Fibroblast of the conjunctiva (primary cell): ENCODE measurements at places on chromosomes 2 and 18.

GRCh38 chr2:43276266-43276941 lies 50.0 kb upstream of the ZFP36L2 start:
- no peak for DNase-seq

DNA sequence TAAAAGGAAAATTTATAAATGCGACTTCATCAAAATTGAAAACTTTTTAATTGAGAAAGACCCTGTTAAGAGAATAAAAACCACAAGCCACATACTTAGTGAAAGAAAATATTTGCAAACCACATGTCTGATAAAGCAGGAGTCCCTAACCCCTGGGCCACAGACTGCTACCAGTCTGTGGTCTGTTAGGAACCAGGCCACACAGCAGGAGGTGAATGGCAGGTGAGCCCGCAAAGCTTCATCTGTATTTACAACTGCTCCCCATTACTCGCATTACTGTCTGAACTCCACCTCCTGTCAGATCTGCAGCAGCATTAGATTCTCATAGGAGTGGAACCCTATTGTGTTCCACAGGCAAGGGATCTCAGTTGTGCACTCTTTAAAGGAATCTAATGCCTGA lies 95.5 kb upstream of the CRACDL start:
- no peak for DNase-seq

- no peak for DNase-seq
Observed at GRCh38 chr2:215027779-215028178, 110.6 kb downstream of the ABCA12 start.

DNA sequence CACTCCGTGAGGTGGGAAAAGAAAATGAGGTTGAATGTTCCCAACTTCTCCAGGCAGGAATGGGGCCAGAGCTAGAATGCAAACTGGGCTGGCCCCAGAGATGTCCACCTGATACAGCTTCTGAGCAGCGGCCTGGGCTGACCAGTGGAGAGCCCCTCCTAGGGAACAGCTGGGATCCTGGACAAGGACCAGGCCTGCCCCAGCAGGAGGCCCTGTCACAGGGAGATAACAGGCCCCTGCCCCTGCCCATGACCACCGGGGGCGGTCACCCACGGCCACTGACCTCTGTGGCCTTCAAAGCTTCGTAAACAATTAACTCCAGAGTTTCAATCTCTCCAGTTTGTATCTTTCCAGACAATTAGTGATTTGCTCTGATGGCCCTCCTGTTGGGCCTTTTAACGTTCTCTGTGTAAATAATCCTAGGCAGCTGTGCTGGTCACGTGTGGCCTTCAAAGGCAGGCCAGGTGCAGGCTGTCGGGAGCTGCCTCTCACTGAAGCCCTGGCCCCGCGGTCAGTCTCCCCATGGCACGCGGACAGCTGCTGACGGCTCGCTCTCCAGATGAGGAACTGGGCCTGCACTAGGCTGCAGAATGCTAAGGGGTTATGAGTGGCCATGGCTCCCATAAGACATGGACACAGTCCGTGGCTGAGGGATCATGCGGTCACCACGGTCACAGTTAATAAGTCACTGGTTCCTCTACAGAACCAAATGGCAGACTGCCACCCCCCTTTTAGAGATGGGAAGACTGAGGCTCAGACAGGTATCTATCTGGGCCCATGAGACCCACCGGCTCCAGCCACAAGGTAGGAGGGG lies 9.2 kb downstream of the HS6ST1 start:
- DNase-seq: no peak

DNA sequence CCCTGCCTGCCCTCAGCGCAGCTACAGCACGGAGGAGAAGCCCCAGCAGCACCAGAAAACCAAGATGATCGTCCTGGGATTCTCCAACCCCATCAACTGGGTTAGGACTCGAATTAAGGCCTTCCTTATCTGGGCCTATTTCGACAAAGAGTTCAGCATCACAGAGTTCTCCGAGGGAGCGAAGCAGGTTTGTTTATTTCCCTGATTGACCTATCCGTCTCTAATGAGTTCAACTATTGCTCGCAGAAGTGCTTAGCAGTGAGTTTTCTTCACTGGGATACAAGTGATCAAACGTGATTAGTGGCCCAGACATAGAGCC lies 639 bp downstream of the MAIP1 start:
- DNase-seq: no peak

- DNase-seq: no peak
Observed at GRCh38 chr2:207950063-207950760, 75.1 kb downstream of the PLEKHM3 start.

DNA sequence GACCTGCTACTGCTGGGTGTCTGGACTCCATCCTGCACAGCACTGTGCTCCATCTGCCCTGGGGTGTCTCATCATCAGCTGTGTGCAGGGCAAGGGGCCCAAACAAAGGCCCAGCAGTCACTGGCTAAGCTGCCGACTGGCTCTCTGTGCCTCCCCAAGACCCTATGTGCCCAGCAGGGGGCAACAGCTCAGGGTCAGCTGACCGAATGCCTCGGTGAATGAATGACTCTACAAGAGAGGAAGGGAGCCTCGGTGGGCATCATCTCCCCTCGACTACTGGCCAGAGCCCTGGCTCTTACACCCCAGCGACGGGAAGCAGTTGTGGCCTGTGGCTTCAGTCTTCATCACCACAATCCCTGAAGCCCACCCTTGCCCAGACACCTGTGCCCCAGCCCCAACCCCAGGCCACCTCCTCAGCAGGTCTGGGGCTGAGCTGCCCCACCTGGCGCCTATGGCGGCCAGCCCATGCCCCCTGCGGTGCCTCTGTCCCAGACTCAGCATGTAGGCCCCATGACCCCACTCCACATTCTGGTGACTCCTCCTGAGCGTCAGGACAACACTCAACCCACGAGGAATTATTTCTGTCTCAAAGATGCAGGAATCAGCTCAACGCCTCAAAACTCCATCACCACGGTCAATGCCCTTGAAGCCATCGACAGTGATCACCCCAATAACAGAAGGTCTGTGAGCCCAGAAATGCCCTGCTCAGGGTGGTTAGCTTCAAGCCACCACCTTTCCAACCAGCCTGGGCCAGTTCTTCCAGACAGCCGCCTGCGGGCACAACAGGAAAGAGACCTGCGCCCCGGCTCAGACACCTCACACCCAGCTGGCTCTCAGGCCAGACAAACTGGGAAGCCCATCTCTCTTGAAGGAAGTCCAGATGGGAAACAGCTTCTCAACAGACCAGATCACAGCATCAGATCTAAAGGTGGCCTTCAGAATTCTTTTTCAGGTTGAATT lies 1.6 kb upstream of the GPR17 start:
- DNase-seq: no peak

DNA sequence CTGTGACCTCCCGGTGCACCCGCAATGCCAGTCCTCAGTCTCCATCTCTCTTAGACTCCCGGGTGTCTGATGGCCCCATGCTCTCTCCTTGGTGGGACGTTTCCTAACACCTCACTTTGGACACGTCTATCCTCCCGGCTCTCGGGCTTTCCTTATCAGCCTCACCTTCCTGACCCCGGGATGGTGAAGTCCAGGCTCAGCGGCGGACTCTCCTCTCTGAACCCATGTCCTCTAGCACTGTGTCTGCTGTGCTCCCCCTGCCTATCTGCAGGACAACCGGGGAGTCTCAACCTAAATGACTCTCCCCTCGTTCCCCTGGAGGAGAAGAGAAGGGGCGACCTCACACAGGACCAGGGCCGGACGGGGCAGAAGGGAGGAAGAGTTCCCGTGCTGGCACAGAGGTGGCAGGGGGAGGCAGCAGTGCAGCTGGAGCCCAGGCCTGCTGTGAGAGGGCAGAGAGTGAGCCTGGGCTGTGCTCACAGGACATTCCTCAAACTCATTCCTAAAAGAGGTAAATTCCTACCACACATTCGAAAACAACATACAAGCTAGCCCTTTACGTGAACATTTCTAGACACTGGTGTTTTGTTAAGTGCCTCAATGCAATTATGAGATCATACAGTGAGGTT lies 41.9 kb downstream of the MBP start:
- no peak for DNase-seq

DNA sequence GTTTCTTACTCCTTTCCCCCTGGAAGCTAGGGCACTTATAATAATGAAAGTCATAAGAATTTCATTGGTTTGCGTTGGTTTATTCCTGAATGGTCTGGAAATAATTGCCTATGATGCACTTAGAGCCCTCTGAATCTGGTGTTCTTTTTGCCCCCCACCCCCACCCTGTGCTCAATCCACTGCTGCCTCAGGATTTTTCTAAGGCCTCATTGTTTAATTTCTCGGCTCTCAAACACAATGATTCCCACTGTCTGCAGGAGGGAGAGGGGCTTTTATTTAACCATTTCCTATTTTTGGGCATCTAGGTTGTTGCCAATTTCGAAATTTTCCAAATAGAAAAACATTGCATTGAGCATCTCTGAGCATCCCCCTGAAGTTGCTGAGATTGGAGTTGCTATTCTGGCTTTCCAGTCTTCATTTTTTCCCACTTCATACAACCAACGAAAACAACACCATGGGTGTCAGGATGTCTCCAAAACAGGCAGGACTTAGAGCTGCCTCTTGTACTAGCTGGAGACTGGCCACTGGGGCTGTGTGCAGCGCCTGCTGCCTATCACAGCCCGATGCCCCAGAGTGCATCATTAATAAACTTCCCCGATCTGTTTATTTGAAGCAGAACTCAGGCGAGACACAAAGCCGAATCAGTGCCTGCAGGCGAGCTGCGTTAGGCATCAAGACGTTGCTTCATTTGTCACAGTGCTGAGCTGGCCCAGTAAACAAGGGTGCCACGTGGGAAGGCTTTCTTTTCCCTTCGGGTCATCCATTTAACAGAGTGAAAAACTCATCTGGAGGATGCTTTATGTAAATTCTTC lies 1.8 kb upstream of the PCARE start:
- no peak for DNase-seq

DNA sequence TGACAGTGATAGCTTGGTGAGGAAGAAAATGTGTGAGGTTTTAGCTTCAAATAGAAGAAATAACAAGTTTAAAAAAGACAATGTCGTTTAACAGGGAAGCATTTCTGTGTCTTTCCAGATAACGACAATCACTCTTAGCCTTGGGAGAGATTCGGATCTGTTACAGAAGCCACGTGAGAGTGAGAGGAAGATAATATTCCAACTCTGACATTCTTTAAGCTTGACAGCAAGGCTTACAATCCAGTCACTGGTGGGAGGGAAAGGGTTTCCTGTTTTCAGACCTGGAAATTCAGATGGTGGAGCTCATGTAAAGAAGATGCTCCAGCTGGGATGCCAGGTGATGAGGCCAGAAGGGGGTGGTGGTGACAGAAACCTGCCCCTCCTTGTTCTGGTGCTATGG lies 30.8 kb downstream of the FBXO48 start:
- no peak for DNase-seq

GRCh38 chr2:130380096-130380934 lies 24.5 kb downstream of the PTPN18 start:
- no peak for DNase-seq
